ENCODE measurements at places on chromosomes 12 and 14. TPM values are rescaled to one million over a fixed set of nuclear protein-coding genes. Genes with fewer than 3 reads are reported as not detected.

DNA sequence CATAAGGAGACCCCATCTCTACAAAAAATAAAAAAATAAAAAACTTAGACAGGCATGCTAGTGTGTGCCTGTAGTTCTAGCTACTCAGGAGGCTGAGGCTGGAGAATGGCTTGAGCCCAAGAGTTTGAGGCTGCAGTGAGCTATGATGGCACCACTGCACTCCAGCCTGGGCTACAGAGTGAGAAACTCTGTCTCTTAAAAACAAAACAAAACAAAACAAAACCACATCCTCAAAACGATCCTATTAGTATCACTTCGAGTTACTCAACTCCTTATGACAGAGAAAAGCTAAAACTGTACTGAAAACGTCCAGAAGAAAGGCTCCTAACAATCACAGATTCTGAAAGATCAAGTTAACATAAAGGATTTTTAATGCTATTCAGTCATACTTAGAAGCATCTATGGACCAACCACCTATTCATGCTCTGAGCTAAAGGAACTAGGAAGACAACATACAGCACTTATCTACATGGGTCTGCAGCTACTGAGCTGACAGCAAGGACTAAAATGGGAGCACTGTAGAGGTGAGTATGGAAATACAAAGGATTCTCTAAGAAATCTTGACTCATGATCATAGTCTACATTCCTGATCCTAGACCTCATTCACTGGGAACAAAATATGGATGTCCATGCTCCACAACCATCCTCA is 75.3 kb upstream of the DUSP6 start:
- no peak for ATAC-seq

The MLH3 gene
- 36.1 TPM for total RNA-seq

- ATAC-seq: peak; percentile 48
Measured at GRCh38 chr12:124939079-124939420, 24.6 kb upstream of the UBC start.

The CLEC7A gene
- total RNA-seq: not detected
